ENCODE measurements at places on chromosomes 3 and 15. TPM values are rescaled to one million over a fixed set of nuclear protein-coding genes. Genes with fewer than 3 reads are reported as not detected.

DNA sequence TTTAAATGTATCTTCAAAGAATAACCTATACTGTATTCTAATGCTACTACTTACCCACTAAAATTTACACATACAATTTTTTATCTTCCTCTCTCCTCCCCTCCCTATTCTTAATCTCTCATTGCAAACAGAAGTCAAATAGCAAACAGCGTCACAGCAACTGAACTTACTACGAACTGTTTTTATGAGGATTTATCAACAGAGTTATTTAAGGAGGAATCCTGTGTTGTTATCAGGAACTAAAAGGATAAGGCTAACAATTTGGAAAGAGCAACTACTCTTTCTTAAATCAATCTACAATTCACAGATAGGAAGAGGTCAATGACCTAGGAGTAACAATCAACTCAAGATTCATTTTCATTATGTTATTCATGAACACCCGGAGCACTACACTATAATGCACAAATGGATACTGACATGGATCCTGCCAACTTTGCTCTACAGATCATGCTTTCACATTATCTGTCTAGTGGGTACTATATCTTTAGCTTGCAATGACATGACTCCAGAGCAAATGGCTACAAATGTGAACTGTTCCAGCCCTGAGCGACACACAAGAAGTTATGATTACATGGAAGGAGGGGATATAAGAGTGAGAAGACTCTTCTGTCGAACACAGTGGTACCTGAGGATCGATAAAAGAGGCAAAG lies 984 bp downstream of the FGF7 start:
- peaks cover 30% of the 10 kb centered on the region for H3K4me1 ChIP-seq
- peaks cover 22% of the 10 kb centered on the region for H3K36me3 ChIP-seq
- no peaks in the 10 kb centered on the region for H3K27me3 ChIP-seq
- H3K27ac ChIP-seq: no peak overlapping the region

DNA sequence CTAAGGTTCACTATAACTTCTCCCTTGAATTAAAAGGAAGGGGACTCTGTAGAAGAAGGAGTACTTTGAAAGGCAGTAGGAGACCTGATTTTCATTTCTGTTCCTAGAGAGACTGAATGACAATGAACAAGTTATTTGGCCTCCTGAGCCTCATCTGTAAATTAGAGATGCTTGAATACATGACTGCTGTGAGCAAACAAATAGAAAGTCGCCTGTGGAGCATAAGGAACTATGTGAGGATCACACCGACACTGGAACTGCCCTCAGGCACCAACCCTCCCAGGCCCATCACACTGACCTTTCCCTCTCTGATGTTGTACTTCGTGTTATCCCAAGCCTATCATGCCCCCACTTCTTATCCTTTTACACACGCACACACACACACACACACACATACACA lies 48.6 kb downstream of the IMPG2 start:
- DNase-seq: no peak
- H3K27ac ChIP-seq: no peak overlapping the region
- no peaks in the 10 kb centered on the region for H3K36me3 ChIP-seq
- no peak overlapping the region for H3K4me3 ChIP-seq
- H3K4me1 ChIP-seq: no peaks in the 10 kb centered on the region
- no peaks in the 10 kb centered on the region for H3K27me3 ChIP-seq

DNA sequence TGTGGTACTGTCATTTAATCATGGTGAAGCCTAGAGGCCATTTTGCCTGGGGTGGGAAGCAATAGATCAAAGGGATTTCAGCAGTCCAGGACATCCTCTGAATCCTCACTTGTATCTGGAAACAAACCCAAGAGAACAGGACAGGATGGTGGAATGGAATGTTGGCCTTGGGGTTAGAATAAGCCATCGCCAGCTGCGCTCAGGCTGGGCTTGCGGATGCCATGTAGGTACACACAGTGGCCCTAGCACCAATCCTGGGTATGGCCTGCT lies 76.5 kb upstream of the ALDH1A3 start:
- no peaks in the 10 kb centered on the region for H3K4me1 ChIP-seq
- H3K27ac ChIP-seq: no peak overlapping the region
- no peak for DNase-seq
- peaks cover 4% of the 10 kb centered on the region for H3K36me3 ChIP-seq
- H3K27me3 ChIP-seq: peaks cover 11% of the 10 kb centered on the region

Gene SNTN
- total RNA-seq: not detected

Gene SUSD5
- total RNA-seq: 0.38 TPM

Measured in HFFc6 (cell line).